Stimulated activated CD4-positive, alpha-beta T cell treated with anti-CD3 and anti-CD28 coated beads, TNF-alpha, amount 100 ng/mL, for 1 hour (primary cell): ENCODE measurements at places on chromosomes 16 and 17.

GRCh38 chr17:50046667-50047066, 9.2 kb upstream of the ITGA3 start:
- DNase-seq = no peak

GRCh38 chr16:84032458-84033178, 10.0 kb downstream of the SLC38A8 start:
- DNase-seq = no peak

- DNase-seq = no peak
Measured at GRCh38 chr17:33927732-33928133, 327.4 kb upstream of the CCL2 start.

DNA sequence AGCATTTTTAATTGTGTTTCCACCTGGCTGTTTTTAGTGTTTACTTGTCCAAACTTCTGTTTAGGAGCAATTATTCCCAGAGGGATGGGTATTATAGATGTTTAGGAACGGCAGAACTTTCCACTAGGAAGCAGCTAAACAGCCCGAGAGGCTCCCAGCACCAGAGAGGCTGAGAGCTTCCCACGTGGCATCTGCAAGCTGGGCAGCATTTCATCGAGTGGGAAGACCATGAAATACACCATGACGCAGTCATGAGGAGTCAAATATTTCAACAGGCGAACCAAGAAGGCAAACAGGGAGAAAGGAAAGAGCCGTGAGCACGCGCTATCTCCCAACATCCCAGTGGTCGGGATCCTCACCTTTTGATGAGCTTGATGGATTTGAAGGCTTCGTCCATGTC, 24.1 kb downstream of the TMEM204 start:
- no peak for DNase-seq

DNA sequence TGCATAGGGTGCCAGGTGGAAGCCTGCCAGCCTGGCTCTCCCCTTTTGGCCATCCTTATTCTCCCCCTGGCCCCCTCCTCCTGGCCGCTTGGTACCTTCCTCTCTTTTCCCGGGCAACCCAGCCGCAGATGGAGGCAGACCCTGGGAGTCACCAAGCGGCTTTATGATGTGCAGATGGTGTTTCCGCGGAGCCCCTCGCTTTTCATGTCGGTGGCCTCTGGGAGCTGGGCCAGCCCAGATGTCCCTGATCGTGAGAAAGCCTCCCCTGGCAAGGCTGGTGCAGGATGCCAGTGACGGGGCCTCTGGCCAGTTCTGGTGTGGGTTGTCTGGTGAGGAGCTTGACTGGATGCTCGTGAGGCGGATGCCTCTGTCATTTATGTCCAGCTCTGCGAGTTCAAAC, 18.0 kb upstream of the BRD7 start:
- no peak for DNase-seq

DNA sequence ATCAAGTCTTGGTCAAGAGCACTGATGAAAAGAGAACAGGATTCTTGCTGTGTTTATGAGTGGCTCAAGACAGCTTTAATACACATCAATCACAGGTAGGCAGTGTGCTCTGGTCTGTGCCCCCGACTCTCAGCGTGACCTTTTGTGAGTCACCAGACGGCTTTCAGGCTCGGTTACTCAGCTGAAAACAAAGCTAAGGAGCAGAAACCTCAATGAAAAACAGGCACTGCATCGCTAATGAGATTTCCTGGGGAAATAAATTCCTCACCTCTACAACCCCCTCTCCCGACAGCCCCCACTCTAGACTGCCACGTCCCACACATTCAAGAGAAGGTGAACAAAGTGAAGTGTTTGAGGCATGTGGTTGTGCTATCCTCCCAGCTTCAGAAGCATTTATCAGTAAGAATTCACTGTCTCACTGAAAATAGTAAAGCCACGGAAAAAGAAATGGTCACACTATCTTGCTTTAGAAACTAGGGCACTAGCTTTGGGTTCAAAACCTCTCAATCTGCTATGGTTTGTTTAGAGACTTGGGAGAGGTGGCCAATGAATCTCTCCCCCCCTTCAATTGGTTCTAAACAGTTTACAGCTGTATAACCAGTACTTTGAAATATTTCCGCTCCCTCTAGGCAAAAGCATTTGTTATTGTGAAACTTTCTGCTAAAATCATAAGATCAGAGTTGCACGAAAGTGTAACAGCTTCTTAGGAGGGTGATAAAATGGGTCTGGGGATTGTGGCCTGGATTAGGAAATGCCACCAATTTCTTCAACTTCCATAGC, 199.5 kb upstream of the PMFBP1 start:
- no peak for DNase-seq

- DNase-seq = no peak
Measured at GRCh38 chr17:27783440-27784350, 16.6 kb downstream of the NOS2 start.

GRCh38 chr16:15854906-15855703, 1.7 kb downstream of the MYH11 start:
- no peak for DNase-seq

DNA sequence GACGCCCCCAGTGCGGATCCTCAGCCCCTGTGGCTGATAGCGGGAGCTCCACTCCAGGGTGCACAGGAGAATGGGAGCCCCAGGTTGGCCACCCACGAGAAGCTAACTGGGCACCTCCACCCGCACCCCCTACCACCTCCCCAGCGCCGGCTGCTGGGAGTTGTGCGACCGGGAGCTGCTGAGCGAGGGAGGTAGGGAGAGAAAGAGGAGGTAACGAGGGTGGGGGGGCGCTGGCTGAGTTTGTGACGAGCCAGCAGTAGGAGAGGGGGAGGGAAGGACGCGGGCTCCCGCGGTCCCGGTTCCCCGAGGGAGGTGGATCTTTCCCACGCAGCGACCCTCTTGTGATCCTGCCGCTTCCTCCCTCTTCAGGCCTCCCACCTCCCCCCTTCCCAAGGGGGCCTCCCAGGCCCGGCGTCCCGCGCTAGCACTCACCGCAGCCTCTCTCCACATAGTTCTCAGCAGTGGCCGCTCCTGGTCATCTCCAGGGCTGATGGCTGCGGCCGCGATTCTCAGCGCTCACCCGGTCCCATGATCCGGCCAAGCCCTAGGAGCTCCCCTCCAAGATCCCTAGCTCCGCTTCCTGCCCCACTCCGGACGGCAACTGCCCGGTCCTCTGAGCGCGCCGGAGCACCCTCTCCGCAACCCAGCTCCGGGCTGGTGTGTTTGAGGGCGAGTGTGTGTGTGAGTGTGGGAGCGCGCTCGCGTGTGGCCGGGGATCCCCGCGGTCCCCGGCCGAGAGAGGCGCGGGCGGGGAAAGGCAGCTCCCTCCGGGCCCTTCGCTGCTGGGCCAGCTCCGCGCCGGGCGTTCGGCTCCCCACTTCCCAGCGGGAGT, at the start of gene GRIN2A:
GRIN2A (minus strand) TSS at position 207 of the 832 bp plus-strand sequence. CDS start 2,017 bp downstream, outside the sequence.
- DNase-seq = no peak

- DNase-seq = no peak
Measured at GRCh38 chr16:54829691-54830090, 101.0 kb upstream of the IRX5 start.

GRCh38 chr16:75416904-75417565, 16.3 kb downstream of the CFDP1 start:
- no peak for DNase-seq

GRCh38 chr17:50624321-50624934, 10.3 kb upstream of the ABCC3 start:
- no peak for DNase-seq

- DNase-seq = no peak
Measured at GRCh38 chr17:16214190-16215001, 938 bp downstream of the NCOR1 start.

DNA sequence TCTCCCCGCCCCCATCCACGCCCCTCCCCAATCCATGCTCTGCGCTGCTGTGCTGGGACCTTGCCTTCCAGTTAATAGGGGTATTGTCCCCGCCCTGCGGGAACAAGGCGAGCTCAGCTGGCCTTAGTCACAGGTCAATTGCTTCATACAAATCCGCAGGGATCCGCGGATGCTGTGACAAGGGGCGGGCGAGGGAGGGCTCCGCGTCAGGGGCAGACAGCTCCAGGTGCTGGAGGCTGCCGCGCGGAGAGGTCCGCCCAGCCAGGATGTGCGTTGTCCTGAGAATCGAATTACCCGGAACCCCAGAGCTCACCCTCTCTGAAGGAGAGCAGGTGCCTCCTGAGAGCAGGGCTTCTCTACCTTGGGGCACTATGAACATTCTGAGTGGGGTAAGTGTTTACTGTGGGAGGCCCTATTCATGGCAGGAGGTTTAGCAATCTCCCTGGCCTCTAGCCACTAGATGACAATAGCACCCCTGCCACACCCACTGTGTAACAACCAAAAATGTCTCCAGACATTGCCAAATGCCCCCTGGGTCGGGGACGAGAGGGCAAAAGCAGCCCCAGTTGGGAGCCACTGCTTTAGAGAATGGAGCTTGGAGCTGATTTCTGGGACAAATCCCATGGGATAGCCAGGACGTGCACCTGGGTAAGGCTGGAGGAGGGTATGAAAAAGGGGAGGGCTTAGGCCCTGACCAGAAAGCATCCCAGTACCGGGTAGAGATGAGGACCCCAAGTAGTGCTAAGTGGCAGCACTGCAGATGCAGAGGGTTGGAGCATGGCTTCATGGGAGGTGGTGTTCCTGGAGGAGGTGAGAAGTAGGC, 138.2 kb downstream of the CYLD start:
- DNase-seq = no peak
